Mesendoderm (in vitro differentiated cells): ENCODE measurements at places on chromosomes 4 and X.

DNA sequence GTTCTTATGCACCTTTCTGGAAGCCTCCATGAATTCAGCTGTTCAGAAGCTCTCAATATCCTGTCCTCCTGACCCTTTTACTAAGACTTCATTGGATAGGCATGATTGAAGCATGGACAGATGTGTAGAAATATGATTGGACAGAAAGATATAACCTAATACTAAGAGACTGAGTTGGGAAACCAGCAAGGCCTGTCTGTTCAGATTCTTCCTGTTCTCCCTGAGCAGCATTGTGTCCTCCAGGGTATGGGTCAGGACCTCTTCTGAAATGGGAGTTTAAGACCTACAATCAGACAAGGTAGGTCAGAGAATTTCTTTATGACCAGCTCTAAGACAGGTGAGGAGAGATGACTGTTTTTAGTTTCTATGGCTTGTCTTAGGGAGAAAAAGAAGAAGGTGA, 23.9 kb upstream of the MAGEA11 start:
- no peak for DNase-seq
- H3K4me1 ChIP-seq: no peaks in the 10 kb centered on the region
- no peak overlapping the region for H3K4me3 ChIP-seq

DNA sequence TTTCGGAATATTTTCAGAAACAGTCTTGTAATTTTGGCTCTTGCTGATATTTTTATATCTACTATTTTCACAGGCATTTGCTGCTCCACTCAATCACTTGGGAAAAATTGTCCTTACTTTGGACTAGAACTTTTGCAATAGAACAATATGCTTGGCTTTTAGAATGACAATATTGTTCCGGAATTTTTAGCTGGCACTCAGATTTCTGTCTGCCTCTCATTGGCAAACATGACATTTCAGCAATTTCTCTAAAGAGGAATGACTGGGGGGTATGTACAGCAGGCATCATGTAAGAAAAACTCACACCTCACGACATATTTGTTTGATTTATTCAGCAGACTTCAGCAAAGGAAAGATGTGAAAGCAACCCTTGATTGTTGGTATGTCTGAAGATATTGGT, 243.6 kb upstream of the GPRIN3 start:
- no peaks in the 10 kb centered on the region for H3K4me1 ChIP-seq
- H3K4me3 ChIP-seq: no peak overlapping the region
- no peaks in the 10 kb centered on the region for H3K36me3 ChIP-seq
- H3K27ac ChIP-seq: no peak overlapping the region
- no peaks in the 10 kb centered on the region for H3K27me3 ChIP-seq
- DNase-seq: no peak

DNA sequence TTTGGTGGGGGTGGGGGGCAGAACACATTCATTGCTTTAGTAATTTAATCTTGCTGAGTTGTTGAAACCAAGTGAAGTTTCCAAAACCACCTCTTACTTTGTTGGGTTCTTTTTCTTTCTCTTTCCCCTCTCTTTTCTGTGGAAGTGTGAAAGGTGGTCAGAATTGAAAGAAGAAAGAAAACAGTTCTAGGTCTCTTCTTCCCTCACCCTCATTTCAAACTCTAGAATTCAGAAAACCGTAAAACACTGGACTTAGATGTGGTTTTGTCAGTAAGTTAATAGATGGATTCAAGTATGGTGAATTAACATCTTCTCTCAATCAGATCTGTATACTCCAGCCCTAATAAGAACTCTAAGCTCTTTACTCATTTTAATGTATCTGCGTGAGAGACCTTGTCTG, 23.7 kb downstream of the PLP1 start:
- no peak overlapping the region for H3K4me3 ChIP-seq
- DNase-seq: no peak
- no peaks in the 10 kb centered on the region for H3K36me3 ChIP-seq
- H3K27me3 ChIP-seq: no peaks in the 10 kb centered on the region

DNA sequence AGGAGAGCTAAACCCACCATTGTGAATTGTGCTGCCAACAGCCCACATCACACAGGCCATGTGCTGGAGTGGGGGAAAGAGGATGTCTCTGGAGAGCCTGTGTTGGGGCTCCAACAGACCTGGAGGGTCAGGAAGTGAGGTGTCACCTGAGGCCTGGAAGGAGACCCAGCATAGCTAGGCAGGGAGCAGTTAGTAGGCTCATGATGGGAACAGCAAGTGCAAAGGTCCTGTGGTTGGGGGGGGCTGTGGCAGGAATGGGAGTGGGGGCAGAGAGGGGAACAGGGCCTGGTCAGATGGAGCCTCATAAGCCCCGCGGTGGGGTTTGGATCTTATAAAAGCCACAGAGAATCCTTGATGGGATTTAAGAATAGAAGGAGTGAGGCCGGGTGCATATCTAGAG, 35.9 kb upstream of the GPR78 start:
- no peak for DNase-seq
- H3K27me3 ChIP-seq: no peaks in the 10 kb centered on the region
- no peaks in the 10 kb centered on the region for H3K36me3 ChIP-seq
- H3K27ac ChIP-seq: no peak overlapping the region
- no peak overlapping the region for H3K4me3 ChIP-seq

DNA sequence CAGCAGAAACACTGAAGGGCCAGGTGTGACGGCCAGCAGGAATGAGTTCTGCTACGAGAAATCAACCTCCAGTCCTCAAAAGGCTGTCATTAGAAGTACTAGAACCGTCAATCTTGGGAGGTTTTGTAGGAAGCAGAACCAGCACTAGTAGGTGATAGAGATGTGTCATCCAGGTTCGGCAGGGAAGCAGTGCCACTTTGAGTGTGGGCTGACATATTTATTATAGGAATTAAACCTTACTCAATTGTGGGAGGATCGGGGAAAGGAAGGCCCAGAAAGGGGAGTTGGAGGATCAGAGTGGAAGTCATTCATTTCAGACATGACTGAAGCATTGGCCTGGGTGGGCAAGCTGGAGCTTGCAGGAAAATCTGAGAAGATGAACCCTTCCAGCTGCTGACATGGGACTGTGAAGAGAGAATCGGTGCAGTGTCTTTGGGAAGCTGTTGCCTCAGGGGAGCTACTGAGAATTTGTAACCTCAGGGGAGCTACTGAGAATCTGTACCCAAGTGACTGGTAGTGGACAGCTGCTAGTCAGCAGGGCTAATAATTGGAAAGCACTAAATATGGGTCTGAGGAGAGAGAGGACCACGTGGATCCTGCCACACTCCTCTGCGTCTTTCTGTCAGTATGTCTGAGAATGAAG, 177.4 kb downstream of the SPRY1 start:
- H3K36me3 ChIP-seq: no peaks in the 10 kb centered on the region
- H3K27me3 ChIP-seq: no peaks in the 10 kb centered on the region
- no peak overlapping the region for H3K4me3 ChIP-seq
- no peaks in the 10 kb centered on the region for H3K4me1 ChIP-seq
- DNase-seq: no peak
- H3K27ac ChIP-seq: no peak overlapping the region

DNA sequence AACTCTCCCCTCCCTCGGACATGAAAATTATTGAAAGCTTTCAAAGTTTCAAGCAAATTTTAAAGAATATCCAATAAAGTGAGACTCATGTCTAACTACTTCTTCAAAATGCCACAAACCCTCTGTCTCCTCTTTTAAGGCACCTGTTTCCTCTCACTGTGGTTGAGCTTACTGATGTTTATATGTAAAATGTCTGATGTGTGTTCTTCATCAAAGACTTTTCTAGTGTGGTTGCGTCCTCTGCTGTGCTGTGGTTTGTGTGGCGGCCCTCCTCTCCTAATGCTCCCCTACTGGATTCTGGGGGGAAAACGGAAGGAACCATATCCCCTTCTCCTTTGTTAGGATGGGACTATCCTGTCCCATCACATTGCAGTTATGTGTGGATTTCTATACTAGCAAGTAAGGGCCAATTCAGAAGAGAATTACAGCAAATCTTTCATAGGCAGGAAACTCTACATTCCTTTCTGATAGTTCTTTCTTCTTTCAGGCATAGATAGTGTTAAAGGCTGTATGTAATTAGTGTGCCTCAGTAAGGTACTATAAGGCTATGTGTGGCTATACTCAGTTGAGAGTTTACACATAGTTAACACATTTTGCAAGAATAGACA, 221.0 kb upstream of the GPRIN3 start:
- H3K27me3 ChIP-seq: no peaks in the 10 kb centered on the region
- H3K27ac ChIP-seq: no peak overlapping the region
- no peaks in the 10 kb centered on the region for H3K36me3 ChIP-seq
- no peak overlapping the region for H3K4me3 ChIP-seq
- no peak for DNase-seq
- H3K4me1 ChIP-seq: no peaks in the 10 kb centered on the region

DNA sequence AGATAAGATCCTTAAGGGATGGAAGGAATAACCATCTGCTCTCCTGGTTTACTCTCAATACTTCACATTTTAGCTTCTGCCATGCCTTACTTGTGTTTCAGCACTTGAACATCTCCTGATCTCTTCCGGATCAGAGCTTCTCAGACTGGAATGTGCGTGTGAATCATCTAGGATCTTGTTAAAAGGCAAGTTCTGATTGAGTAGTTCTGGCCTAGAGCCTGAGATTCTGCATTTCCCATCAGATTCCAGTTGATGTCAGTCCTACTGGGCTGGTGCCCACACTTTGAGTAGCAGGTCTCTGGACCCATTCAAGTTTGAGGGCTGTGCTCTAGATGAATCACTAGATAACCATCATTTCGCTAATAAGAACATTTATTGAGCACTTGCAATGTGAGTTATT, 20.0 kb downstream of the NDP start:
- no peak for DNase-seq
- H3K27me3 ChIP-seq: no peaks in the 10 kb centered on the region
- no peak overlapping the region for H3K27ac ChIP-seq
- H3K4me3 ChIP-seq: no peak overlapping the region
- H3K4me1 ChIP-seq: no peaks in the 10 kb centered on the region
- no peaks in the 10 kb centered on the region for H3K36me3 ChIP-seq

DNA sequence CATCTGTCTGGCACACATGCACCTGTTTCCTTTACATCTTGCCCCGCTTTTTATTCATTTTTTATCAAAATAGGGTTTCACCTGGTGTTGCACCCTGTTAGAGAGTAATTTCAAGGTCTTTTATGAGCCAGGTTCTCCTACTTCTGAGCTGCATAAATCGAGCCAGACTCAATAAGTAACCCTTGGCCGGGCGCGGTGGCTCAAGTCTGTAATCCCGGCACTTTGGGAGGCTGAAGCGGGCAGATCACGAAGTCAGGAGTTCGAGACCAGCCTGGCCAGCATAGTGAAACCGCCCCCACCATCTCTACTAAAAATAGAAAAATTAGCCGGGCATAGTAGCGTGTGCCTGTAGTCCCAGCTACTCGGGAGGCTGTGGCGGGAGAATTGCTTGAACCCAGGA, 1.0 kb upstream of the PPP2R3B start:
- H3K4me3 ChIP-seq: no peak overlapping the region
- no peaks in the 10 kb centered on the region for H3K4me1 ChIP-seq
- H3K27ac ChIP-seq: no peak overlapping the region
- H3K27me3 ChIP-seq: no peaks in the 10 kb centered on the region
- no peaks in the 10 kb centered on the region for H3K36me3 ChIP-seq
- DNase-seq: no peak

DNA sequence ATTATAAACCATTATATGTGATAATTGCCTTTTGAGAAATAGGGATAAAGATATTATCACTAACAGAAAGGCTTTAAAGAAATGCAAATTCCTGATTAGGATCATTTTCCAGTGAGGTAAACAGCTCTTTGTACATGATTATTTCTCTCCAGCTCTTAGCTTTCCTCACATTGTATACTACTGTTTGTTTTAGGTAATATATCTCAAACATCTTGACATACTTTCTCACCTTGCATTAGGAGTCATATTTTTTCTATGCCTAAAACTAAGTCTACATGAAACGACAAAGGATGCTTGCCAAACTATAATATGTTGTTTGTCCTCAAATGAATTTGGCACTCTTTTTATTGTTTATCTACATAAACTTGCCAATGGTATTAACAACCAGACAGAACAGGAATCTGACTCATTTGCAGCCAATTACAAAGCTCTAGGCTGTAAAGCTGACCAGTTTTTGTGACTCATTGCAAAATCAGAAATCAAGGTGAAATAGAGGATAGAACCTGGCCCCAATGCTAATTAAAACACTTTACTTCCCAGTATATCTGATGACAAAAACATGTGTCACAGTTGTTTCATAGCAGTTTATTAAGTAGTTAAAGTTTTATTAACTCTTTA, 107.0 kb downstream of the IQCM start:
- H3K36me3 ChIP-seq: no peaks in the 10 kb centered on the region
- DNase-seq: no peak
- no peaks in the 10 kb centered on the region for H3K27me3 ChIP-seq
- H3K4me3 ChIP-seq: no peak overlapping the region
- H3K4me1 ChIP-seq: no peaks in the 10 kb centered on the region

- no peaks in the 10 kb centered on the region for H3K36me3 ChIP-seq
- H3K27ac ChIP-seq: no peak overlapping the region
- DNase-seq: peak; percentile 47
- no peak overlapping the region for H3K4me3 ChIP-seq
- H3K27me3 ChIP-seq: no peaks in the 10 kb centered on the region
- peaks cover 8% of the 10 kb centered on the region for H3K4me1 ChIP-seq
Measured at GRCh38 chr4:26873391-26874026, 12.9 kb downstream of the STIM2 start.

GRCh38 chr4:137083571-137084135, 448.6 kb downstream of the PCDH18 start:
- no peak overlapping the region for H3K4me3 ChIP-seq
- H3K36me3 ChIP-seq: no peaks in the 10 kb centered on the region
- no peak for DNase-seq

DNA sequence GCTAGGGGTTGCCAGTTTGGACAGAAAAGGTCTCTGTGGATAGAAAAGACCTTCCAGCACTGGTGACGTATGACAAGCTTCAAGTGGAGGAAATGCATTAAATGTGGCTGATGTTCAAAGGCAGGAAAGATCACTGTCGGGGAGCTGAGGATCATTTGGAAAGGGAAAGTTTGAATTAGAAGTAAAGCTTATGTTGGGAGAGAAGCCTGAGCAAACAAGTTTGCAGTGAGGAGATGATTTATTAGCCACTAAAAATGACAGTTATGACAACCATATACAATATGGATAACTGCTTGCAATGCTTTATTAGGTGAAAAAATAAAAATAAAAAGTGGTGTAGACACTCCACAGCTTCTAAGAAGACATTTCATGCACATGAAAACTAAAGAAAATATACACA, 135.3 kb upstream of the HS3ST1 start:
- no peak overlapping the region for H3K4me3 ChIP-seq
- H3K27ac ChIP-seq: no peak overlapping the region
- DNase-seq: no peak

- no peak overlapping the region for H3K4me3 ChIP-seq
- H3K4me1 ChIP-seq: no peaks in the 10 kb centered on the region
- no peak overlapping the region for H3K27ac ChIP-seq
- no peaks in the 10 kb centered on the region for H3K27me3 ChIP-seq
- no peak for DNase-seq
- H3K36me3 ChIP-seq: no peaks in the 10 kb centered on the region
Measured at GRCh38 chr4:29536745-29537144, 1183.4 kb upstream of the PCDH7 start.

- no peaks in the 10 kb centered on the region for H3K36me3 ChIP-seq
- no peaks in the 10 kb centered on the region for H3K4me1 ChIP-seq
- DNase-seq: peak; percentile 42
- no peak overlapping the region for H3K4me3 ChIP-seq
- no peak overlapping the region for H3K27ac ChIP-seq
- H3K27me3 ChIP-seq: no peaks in the 10 kb centered on the region
Measured at GRCh38 chr4:150181536-150181935, 103.3 kb downstream of the DCLK2 start.
